Mononuclear cell (primary cell): ENCODE measurements at places on chromosomes 2 and 18. TPM values are rescaled to one million over a fixed set of nuclear protein-coding genes. Genes with fewer than 3 reads are reported as not detected.

The PTPRN gene
- 1.3 TPM for total RNA-seq

The MYL1 gene
- total RNA-seq, result not detected

The RAB27B gene
- 14.3 TPM for total RNA-seq

The INPP5D gene
- total RNA-seq, result 122 TPM

The FKBP1B gene
- total RNA-seq, result 4.5 TPM

The REG1B gene
- not detected for total RNA-seq

The CYP26B1 gene
- under 0.01 TPM for total RNA-seq

The SOWAHC gene
- total RNA-seq, result 2.3 TPM

The KCNE4 gene
- total RNA-seq, result under 0.01 TPM

The TUBA3E gene
- total RNA-seq, result not detected

The HOXD13 gene
- total RNA-seq, result not detected

The AKAIN1 gene
- total RNA-seq, result not detected

The DSC2 gene
- total RNA-seq, result 8.1 TPM

The PSMG2 gene
- total RNA-seq, result 88.1 TPM

The HAAO gene
- total RNA-seq, result 3.9 TPM

The RAMP1 gene
- 2.1 TPM for total RNA-seq

The LYG1 gene
- total RNA-seq, result 0.52 TPM

The SIX3 gene
- total RNA-seq, result not detected

The IL1RL1 gene
- total RNA-seq, result 2.7 TPM

The SERPINB7 gene
- not detected for total RNA-seq

The NYAP2 gene
- 0.10 TPM for total RNA-seq

The CSRNP3 gene
- total RNA-seq, result under 0.01 TPM

The FARSB gene
- 9.3 TPM for total RNA-seq

The NEU2 gene
- total RNA-seq, result not detected

The C2orf15 gene
- total RNA-seq, result 0.21 TPM

The AMER3 gene
- not detected for total RNA-seq
